NCI-H2081 (cell line): ENCODE measurements at places on chromosomes 12 and 14.

- no peak for DNase-seq
Observed at GRCh38 chr12:106248846-106249371, 1.1 kb upstream of the CKAP4 start.

- no peak for DNase-seq
Observed at GRCh38 chr14:95891742-95892141, 15.1 kb downstream of the TUNAR start.

GRCh38 chr14:76830556-76830955, 4.3 kb downstream of the LRRC74A start:
- DNase-seq = no peak

- no peak for DNase-seq
Observed at GRCh38 chr12:62601765-62602164, 135.1 kb downstream of the MON2 start.

DNA sequence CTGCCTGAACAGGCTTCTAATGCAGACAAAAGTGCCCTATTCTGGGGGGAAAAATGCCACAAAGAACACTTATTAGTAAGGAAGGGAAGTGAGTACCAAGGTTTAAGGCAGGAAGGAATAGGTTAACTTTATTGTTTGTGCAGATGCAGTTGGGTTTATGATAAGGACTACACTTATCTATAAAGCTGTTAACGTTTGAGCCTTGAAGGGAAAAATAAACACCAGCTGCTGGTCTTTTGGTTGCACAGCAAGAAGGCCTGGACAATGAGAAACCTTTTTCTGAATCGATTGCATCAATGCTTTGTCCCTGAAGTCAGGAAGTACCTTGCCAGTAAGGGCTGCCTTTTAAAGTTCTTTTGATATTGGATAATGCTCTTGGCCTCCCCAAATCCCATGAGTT, 407.8 kb downstream of the ATP23 start:
- no peak for DNase-seq

DNA sequence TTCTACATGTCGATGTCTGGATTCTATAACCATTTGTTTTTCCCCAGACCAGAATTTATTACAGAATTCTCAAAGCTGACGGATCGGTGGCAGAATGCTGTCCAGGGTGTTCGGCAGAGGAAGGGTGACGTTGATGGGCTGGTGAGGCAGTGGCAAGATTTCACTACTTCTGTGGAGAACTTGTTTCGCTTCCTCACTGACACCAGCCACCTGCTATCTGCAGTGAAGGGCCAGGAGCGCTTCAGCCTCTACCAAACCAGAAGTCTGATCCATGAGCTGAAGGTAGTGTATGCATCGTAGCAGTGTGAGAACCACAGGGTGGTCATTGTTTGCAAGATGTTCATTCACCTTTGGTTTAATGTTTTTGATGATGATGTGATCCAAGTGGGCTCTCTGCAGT, 124.0 kb downstream of the ESR2 start:
- DNase-seq = no peak

DNA sequence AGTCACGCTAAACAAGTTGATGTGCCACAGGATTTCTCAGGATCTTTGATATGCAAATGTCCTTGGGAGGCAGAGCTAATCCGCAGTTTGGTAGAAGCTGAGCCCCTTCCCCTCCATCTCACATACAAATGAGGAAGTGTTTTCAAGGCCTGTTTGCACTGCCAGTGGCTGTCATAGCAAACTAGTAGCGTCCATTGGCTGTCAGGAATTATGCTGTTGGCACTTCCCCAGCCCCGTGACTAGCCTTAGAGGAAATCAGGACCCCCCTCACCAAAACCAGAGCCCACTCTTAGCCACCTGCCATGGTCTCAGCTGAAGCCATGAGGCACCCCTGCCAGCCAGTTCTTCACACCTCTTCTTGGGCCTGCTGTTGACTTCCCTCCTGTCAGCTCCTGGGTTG, 253.9 kb downstream of the CACNA1C start:
- DNase-seq = no peak

DNA sequence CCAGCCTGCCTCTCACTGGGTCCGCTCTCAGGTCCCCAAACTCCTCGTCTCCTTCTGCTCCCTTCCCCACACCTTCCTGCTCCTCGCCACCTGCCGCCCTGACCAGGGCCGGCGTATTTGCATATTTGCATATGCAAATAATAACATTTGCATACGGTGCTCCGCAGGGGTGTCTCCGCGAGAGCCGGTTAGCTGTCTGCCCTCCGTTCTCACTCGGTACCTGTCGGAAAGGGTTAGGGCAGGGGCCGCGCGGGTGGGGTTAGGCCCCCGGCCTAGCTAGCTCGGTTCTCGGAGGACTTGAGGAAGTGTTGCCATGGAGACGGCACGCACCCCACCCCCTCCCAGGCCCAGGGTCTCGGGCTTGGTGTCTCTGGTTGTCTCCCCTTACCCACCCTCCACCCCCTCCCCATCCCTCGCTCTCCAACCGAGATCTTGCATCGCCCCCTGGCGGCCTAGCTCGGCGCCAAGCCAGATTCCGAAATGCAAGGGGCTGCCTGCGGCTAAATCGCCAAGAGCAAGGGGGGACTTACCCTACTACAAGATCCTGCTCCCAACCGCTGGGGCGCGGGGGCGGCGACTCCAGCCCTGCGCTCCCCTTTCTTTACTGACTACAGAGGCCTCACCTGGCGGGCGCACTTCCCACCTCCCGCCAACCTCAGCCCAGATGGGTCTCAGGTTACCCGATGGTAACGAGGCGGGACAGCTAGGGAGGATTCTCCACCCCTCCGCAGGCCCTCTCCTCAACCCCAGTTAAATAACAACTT, 8.1 kb downstream of the STAC3 start:
- peak; percentile 83 for DNase-seq

DNA sequence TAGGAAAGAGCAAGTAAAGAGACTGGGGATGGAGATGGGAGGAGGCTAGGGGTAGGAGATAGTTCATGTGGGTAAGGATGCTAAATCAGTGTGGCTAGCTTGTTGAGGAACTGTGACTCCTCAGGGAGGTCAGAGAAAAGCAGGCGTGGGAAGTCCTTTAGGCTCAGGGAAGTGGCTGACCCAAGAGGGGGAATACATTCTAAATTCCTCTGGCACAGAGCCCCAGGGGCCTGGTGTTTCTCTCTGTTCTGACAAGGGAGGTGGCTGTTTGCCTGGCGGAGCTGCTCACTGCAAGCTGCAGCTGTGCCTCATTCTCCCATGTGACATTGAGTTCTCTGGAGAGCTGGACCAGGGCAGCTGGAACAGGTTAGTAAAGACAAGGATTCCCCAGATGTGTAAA, 152.2 kb upstream of the SLC38A2 start:
- DNase-seq = no peak

DNA sequence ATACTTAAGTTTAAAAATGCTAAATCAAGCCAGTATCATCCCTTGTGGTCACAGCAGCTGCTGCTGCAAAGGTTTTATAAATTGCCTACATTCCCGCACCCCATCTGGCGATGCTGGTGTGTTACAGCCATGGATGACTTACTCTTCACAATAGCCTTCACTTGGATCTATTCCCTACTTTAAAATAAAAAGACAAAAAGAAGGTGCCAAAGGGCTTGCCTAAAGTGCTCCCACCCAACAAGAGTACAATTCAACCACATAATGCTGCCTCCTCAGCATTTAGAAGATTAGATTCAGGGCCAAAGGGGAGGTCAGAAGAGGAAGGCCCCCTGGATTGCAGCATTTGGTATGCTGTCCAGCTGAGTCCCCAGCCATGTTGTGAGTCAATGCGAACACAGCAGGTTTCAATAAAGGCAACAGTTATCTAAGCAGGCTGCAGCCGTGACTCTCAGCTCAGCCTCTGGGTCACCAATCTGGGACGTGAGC, 176.1 kb downstream of the DAD1 start:
- DNase-seq = no peak
